Activated CD8-positive, alpha-beta memory T cell treated with anti-CD3 and anti-CD28 coated beads for 1 hour (primary cell): ENCODE measurements at places on chromosomes 11 and 22.

DNA sequence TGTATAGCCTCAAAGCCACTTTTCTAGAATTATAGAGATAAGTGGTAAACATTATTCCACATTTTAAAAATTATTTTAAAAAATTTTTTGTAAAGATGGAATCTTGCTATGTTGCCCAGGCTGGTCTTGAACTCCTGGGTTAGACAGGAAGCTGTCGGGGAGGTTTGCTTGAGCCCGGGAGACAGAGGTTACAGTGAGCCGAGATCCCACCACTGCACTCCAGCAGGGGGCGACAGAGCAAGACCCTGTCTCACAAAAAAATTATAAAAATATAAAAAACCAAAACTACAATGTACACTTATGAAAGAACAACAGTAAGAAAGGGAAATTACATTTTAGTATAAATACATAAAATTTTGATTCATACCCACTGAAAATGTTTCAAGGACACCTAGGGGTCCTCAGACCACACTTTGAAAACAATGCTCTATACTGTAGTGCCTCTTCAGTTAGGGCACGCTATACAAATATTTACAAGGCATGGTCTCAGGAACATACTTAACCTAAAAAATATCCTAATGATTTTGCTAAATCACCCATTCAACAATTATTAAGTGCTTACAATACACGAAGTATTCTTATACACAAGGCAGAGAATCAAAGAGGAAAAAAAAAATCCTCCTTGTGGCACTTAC lies 111.2 kb downstream of the MRTFA start:
- DNase-seq = peak; percentile 67

GRCh38 chr11:116193321-116194131 lies 579.3 kb downstream of the BUD13 start:
- DNase-seq = no peak

GRCh38 chr11:86558207-86558606 lies 114.2 kb downstream of the ME3 start:
- no peak for DNase-seq

DNA sequence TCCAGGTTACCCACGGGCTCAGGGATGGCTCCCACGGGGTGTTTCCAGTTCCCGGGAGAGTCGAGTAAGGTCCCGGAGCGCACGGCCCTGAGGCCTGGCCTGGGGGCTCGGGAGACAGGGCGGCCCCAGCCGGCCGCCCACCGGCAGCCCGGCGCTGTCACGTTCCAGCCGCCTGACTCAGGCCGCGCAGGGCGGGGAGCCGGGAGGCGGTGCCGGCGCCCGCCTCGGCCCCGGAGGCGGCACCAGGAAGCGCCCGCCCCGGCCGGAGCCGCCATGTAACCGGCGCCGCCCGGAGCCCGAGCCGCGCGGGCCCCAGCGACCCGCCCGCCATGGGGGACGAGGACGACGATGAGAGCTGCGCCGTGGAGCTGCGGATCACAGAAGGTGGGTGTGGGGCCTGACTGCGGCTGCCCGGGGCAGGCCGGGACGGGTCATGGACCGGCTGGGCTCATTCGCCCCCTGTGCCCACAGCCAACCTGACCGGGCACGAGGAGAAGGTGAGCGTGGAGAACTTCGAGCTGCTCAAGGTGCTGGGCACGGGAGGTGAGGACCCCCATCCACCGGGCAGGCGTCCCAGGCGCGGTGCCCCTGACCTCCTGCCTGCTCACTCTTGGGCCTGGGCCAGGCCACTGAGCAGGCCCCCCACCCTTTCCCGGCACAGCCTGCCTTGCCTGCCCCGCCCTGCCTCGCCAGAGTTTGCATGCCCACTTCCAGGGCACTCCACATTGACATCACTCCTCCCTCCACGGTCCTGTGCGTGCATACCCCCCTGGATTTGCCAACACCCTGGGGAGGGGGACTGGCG lies at the start of gene RPS6KA4:
TSS of gene RPS6KA4 (plus strand) at position 256 of the 805 bp plus-strand sequence. CDS start at position 330, 74 bp downstream.
- no peak for DNase-seq

- no peak for DNase-seq
Measured at GRCh38 chr11:19848219-19848618, 135.6 kb downstream of the NAV2 start.

- DNase-seq = no peak
Measured at GRCh38 chr11:37280200-37280599, 682.2 kb upstream of the RAG2 start.

GRCh38 chr11:69949327-69949726 lies 128.8 kb upstream of the ANO1 start:
- no peak for DNase-seq

- no peak for DNase-seq
Measured at GRCh38 chr22:37505989-37506388, 13.2 kb downstream of the CARD10 start.

DNA sequence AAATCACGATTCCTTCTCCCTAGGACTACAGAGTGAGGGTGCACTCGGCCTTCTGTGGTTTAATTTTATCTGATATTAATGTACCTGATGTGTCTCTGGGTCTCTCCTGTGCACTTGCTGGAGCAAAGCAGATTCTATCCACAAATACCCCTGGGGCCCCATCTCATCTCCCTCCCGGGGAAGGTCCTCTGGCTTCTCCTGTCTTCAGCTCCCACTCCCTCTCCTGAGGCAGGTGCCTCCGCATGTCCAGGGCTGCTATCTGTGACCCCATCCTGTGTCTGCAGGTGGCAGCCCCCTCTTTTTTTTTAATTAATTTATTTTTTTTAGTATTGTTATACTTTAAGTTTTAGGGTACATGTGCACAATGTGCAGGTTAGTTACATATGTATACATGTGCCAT lies 558.7 kb downstream of the BRD1 start:
- DNase-seq = no peak

GRCh38 chr11:113556036-113556435 lies 80.8 kb upstream of the DRD2 start:
- no peak for DNase-seq

- no peak for DNase-seq
Measured at GRCh38 chr11:1308743-1309497, 512 bp downstream of the TOLLIP start.

- DNase-seq = no peak
Measured at GRCh38 chr11:967995-968751, 42.5 kb downstream of the AP2A2 start.

GRCh38 chr22:21651521-21652009 lies 9.5 kb downstream of the SDF2L1 start:
- DNase-seq = no peak

- DNase-seq = no peak
Measured at GRCh38 chr11:41379084-41379483, 80.4 kb downstream of the LRRC4C start.

GRCh38 chr22:35549328-35549727 lies 8.7 kb downstream of the RASD2 start:
- DNase-seq = no peak

DNA sequence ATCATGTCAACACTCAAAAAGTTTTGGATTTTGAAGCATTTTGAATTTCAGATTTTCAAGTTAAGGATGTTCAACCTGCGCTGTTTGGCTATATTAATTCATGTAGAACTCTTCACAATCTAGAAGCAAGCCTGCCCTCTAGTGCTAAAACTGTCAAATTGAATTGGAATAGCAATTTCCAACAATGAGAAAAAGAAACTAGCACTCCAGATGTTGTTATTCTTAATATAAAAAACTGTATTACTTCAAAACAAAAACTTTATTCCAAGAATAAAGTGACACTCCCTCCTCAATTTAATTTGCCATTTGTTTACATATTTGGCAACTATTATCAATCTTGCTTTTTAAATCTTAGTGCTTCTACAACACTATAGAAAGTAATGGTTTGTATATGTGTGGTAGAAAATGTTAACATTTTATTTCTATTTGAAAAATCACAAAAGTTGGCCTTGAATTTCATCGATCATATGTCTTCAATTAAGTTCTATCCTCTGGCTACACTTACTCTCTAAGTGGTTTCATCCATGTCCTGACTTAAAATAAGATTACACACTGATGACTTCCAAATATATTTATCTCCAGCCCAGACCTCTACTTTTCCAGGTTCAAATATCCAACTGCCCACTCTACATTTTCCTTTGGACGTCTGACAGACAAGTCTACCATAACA lies 36.6 kb downstream of the DCUN1D5 start:
- DNase-seq = no peak

- DNase-seq = peak; percentile 66
Measured at GRCh38 chr11:11028017-11028692, 170.3 kb upstream of the ZBED5 start.

DNA sequence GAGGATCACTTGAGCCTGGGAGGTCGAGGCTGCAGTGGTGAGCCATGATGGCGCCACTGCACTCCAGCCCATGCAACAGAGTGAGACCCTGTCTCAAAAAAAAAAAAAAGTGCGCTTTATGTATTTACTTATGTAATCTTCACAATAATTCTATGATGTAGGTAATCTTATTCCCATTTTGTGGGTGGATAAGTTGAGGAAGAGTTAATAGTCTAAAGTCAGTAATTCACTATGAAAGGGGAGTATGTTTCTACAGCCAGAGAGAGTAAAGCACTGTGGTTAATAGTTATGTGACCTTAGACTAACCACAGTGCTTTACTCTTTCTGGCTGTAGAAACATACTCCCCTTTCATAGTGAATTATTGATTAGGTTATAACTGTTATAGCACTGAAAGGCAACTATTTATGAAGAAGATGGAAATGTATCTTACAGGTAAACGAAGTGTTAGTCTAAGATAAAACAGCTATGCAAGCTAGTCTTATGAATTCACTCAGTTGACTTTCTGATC lies 11.9 kb downstream of the CTR9 start:
- DNase-seq = no peak

DNA sequence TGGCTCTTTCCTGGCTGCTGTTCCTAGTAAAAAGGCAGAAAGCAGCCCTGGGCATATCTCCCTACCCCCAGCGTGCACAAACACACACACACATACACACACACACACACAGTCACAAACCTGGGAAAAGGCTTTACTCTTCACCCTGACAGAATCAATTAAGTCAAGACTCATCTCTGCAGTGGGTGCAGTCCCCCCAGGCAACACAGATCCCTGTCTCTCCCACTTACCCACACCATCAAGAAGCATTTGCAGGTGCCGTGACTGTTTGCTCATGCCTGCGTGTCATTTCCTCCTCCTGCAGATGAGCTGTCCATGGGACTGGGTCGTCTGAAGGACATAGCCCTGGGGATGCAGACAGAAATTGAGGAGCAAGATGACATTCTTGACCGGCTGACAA lies 28.6 kb downstream of the SNAP29 start:
- DNase-seq = no peak

DNA sequence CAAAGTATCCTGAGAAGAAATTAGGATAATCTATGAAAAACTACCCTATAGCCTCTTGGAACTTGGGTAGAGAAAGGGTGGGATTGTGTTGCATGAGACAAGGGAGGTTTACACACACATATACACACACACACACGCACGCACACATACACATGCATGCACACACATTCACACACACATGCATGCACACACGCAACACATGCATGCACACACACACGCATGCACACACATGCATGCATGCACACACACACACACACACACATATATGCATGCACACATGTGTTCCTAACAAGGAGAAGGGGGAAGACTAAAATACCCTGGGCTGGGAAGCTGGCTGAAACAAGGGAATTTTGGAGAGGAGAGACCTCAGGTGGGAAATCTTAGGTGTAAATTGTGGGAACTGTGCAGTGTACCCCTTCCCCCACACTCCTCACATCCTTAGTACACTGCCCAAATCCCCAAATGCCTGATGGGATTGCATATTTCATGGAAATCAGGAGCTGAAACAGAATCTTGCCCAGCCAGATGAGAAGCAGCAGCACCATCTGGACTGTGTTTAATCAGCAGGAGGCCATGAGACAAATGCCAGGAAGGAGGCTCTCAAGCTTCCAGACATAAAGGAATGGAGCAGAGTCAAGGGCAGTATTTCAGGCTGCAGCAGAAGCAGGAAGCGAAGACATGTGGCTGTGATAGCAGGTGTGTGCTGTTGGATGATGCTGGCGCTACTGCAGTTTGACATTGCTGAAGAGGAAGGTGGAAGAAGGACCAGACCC lies 14.6 kb upstream of the POLD3 start:
- DNase-seq = no peak

DNA sequence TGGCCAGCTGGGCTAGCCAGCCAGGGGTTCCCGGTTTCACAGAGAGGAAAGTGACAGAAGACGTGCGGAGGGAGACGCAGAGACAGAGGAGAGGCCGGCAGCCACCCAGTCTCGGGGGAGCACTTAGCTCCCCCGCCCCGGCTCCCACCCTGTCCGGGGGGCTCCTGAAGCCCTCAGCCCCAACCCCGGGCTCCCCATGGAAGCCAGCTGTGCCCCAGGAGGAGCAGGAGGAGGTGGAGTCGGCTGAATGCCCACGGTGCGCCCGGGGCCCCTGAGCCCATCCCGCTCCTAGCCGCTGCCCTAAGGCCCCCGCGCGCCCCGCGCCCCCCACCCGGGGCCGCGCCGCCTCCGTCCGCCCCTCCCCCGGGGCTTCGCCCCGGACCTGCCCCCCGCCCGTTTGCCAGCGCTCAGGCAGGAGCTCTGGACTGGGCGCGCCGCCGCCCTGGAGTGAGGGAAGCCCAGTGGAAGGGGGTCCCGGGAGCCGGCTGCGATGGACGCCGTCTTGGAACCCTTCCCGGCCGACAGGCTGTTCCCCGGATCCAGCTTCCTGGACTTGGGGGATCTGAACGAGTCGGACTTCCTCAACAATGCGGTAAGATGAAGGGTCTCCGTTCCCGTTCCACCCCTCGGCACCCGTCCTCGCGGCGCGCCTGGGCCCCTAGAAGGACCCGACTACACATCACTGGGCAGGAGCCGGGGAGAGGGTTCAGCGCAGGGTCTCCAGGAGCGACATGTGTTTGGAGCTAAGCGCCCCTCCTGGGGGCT lies at the start of gene CREB3L1:
TSS of gene CREB3L1 (plus strand) at position 41 of the 765 bp plus-strand sequence. CDS start at position 491, 450 bp downstream.
- DNase-seq = no peak

DNA sequence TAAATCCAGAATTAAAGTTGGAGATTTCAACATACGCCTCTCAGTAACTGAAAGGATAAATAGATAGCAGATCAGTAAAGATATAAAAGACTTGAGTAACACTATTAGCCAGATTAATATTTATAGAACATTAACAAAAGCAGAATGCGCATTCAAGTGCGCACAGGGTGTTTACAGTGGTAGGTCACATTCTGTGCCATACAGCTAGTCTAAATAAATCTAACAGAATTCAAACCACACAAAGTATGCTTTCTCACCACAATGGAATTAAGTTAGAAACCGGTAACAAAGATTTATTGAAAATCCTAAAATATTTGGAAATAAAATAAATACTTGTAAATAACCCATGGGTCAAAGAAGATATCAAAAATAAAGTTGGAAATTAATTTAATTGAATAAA lies 341.0 kb downstream of the DYNC2H1 start:
- no peak for DNase-seq

DNA sequence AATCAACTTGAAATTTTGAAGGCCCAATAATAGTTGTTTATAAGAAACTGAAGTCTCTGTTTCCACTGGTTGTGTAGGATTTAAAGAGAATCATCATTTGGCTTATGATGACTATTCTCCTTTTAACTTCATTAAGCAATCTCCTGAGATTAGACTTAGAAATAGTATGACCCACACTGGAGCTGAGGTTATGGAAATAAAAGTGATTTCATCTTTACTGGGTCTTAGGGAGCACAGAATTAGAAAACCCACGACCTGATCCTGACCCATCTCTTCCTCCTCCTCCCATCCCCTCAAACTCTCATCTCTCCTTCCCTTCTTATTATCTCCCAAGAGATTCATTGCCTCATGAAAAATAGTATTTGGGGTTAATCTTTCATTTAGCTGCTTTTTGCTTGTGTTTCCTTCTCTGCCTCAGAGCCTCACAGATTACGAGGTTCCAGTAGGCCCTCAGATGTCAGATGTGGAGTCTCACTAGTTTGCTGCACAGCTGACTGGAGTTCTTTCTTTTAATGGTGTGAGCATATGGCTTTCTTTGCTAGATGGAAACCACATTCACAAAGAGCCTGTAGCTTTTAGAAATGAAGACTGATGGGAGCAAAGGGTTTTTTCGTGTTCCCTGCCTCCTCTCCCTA lies 85.0 kb downstream of the ALX4 start:
- DNase-seq = no peak

GRCh38 chr22:30290342-30291057 lies 1.2 kb upstream of the CASTOR1 start:
- DNase-seq = no peak
